CD4-positive, alpha-beta T cell treated with Interleukin-15 for 1 hour (primary cell): ENCODE measurements at places on chromosomes 13 and 19.

GRCh38 chr13:84417416-84417815, 535.1 kb upstream of the SLITRK1 start:
- DNase-seq: no peak

- DNase-seq: no peak
Observed at GRCh38 chr13:67769987-67770341, 539.8 kb upstream of the PCDH9 start.

GRCh38 chr13:42991898-42992763, at the start of gene EPSTI1:
Gene EPSTI1, minus strand, starts transcription at chr13:42992241. Its CDS starts 76 bp downstream, at chr13:42992165.
- peak; percentile 82 for DNase-seq

GRCh38 chr19:57123882-57124281, 4.1 kb downstream of the USP29 start:
- DNase-seq: no peak

GRCh38 chr19:58296104-58296503, 9.1 kb upstream of the ERVK3-1 start:
- no peak for DNase-seq

DNA sequence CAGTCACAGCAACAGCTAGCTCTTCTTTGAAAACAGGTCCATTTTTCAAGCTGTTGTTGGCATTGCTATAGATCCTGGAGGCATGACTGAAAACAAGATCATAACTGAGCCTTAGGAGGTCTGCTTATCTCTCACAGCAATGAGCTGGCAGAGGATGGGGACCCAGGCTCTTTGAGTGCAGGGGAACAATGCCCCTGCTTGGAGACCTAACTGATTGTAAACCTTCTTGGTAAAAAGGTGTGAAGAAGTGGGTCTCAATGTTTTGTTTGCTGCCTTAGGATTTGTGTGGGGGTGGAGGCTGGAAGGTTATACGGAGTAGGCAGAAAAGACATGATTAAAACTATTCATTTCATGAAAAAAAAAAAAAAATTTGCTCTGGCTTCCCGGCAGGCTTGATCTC, 94.6 kb downstream of the EFNB2 start:
- no peak for DNase-seq

- no peak for DNase-seq
Observed at GRCh38 chr13:43357564-43357963, 334.2 kb downstream of the DNAJC15 start.

DNA sequence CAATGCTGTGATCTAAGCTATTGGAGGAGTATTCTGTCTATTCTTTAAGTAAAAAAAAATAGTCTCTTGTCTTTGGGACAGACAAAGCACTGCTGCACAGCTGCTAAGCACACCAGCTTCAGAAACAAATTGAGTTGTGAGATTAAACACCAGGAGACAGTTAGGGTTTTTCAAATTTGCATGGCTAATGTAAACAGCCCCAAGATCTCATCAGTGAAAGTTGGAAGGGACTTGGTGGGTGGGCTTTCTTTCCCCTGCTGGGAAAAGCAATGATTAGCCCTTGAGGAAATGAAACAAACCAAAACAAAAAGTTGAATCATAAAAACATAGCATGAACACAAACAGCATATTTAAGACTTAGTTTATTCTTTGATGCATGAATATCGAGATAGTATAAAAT, 143.6 kb upstream of the SLITRK1 start:
- DNase-seq: no peak

GRCh38 chr13:43325636-43326035, 302.2 kb downstream of the DNAJC15 start:
- DNase-seq: no peak

- no peak for DNase-seq
Observed at GRCh38 chr19:28880735-28881401, 332.1 kb downstream of the UQCRFS1 start.

DNA sequence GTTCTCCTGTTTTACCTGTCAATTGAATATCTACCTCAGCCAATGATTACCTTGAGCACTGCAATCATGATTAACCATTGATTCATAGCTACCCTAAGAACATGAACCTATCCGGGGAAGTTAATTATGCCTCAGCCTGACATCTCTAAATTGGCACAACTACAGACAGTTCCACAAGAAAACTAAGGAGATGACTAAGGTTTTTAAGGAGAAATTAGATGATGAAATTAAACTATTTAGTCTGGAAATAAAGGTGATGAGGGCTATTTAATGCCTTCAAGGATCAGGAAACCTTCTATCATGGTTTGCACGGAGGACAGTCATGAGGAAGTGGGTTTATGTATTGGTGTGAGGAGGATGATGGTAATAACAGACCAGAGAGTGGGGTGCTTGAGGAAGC, 203.4 kb downstream of the COL4A1 start:
- DNase-seq: no peak

DNA sequence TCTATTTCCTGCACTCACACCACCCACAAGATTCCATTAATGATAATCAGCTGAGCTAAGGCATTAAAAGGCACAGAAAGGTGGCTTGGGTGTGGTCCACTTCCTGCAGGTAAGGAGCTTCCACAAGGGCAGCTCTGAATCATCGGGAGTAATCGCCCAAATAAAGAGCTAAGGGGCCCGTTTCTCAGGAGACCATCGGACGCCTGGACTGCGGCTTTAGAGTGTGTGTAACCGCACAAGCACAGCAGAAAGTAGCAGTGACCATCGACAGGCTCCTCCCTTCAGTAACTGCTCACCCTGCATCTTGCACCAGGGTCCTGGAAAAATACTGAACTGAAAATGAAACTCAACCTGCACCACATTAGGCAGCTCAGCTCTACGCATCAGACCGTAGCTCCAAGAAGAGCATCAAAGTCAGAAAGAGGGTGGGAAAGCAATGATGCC, 6.0 kb downstream of the STK24 start:
- DNase-seq: peak; percentile 52

- DNase-seq: no peak
Observed at GRCh38 chr13:70023516-70023915, 84.1 kb upstream of the ATXN8OS start.
